ENCODE measurements at places on chromosomes 3 and 15.

- no peak for DNase-seq
These were observed 357.7 kb downstream of the MFSD1 start for GRCh38 chr3:159159546-159159945.

- DNase-seq: no peak
These were observed 1010.6 kb downstream of the ROBO2 start for GRCh38 chr3:78050276-78051065.

DNA sequence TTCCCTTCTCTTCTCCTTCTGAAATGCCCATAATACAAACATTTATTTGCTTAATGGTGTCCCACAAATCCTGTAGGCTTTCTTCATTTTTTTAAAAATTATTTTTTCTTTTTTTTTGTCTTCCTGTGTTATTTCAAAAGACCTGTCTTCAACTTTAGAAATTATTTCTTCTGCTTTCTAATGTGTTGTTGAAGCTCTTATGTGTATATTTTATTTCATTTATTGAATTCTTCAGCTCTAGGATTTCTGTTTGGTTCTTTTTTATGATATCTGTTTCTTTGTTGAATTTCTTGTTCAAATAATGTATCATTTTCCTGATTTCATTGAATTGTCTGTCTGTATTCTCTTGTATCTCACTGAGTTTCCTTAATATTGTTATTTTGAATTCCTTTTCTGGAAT lies 63.1 kb downstream of the AP4E1 start:
- no peak for DNase-seq

DNA sequence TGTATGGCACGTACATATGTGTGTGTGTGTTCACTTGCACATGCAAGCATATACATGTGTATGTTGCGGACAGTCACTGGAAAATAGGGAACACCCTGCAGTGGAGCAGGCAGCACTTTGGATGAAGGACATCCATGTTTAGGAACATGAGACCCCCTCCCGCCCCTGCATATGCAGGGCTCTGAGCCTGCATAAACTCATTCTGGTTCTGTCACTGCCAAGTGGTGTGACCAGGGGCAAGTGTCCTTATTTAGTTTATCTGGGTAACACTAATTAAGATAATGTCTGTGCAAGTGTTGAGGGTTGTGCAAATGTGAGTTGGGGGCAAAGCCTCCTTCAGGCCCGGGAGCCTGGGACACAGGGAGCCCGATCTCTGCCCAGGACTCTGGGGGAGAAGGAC lies 105.7 kb downstream of the CORO2B start:
- no peak for DNase-seq

DNA sequence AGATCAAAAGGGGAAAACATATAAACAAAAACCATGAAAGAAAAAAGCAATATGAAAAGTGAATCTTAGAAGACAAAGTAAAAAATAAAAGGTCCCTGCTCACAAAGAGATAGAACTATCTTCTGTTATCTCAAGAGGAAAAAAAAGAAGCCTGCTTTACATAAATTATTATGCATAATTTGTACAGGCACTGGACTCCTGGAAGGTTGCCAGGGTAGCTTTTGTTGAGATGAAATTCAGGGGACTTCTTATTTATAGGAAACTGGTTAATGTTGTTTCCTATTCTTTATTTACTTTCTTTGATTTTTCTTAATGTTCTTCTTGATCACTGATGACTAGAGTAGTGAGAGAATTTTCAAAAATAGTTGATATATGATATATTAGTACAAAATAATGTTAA lies 66.9 kb downstream of the PPM1L start:
- no peak for DNase-seq

Data from stimulated activated CD4-positive, alpha-beta T cell treated with anti-CD3 and anti-CD28 coated beads, Interleukin-1b, Interleukin-23, amount 100 ng/mL, for 1 hour (primary cell).